ENCODE measurements at places on chromosomes 2 and 18.

GRCh38 chr2:8595428-8595805 lies 86.4 kb upstream of the ID2 start:
- DNase-seq = no peak

DNA sequence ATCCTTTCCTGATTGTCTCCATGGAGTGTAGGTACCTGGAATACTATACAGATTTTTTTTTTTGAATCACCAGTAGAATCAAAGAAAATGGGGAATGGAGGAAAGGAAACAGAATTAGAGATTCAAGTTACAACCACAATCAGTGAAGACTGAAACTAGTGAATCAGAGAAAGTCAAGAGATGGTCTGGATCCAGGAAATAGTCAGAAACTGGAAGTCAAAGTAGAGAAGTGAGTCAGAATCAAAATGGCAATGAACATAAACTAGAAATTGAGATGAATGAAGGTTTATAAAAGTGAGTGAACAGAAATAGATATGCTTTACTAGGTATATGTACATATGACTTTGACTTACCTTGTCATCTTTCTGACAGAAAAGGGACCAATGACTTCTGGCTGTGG lies 579.0 kb downstream of the PLCL1 start:
- DNase-seq = peak; percentile 8

GRCh38 chr18:54233228-54233625 lies 8.8 kb upstream of the MBD2 start:
- no peak for DNase-seq

- no peak for DNase-seq
Observed at GRCh38 chr2:226742347-226742746, 57.3 kb downstream of the IRS1 start.

- peak; percentile 29 for DNase-seq
Observed at GRCh38 chr18:13378150-13378549, 159.6 kb downstream of the LDLRAD4 start.

- no peak for DNase-seq
Observed at GRCh38 chr18:8895341-8895740, 190.0 kb downstream of the MTCL1 start.

DNA sequence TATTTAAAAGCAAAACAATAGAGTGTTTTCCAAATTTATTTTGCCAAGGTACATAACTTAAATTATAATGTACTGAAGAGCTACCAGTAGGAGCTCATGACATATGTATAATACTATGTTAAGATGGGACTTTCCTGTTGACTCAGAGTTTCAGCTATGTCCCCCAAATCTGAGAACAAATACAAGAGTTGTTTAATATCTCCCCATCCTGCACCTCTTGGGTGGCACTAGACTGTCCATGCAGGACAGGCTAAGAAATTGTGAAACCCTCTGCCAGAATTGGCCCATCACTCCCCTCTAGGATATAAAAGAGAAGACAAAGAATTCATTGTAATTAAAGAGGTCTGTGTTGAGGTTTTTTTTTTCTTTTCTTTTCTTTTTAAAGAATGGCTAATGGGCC lies 21.7 kb upstream of the CTAGE1 start:
- no peak for DNase-seq

DNA sequence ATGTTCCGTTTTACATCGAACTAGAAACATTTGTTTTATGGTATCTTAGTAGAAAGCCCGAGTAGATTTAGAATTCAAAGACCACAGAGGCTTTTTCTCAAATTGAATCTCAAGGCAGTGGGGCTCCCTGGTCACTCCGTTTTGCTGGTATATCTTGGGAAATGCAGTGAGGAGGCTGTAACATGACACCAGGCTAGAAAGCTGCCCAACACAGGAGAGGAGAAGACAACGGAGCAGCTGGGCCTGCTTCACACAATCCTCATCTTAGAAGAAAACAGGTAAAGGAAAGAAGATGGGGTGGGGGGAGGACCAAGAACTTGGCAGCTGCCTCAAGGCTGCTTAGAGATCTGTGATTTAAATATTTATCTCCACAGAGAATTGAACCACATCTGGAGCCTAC lies 38.3 kb upstream of the EPB41L3 start:
- no peak for DNase-seq
